GM23338 (cell line): ENCODE measurements at places on chromosomes 7 and 10.

GRCh38 chr10:6647811-6648526 is 67.9 kb upstream of the PRKCQ start:
- DNase-seq = peak; percentile 93

- no peak for DNase-seq
Measured at GRCh38 chr10:49186613-49187012, 1.6 kb downstream of the TMEM273 start.

GRCh38 chr7:113099284-113099919 is 12.8 kb upstream of the GPR85 start:
- DNase-seq = peak; percentile 79

DNA sequence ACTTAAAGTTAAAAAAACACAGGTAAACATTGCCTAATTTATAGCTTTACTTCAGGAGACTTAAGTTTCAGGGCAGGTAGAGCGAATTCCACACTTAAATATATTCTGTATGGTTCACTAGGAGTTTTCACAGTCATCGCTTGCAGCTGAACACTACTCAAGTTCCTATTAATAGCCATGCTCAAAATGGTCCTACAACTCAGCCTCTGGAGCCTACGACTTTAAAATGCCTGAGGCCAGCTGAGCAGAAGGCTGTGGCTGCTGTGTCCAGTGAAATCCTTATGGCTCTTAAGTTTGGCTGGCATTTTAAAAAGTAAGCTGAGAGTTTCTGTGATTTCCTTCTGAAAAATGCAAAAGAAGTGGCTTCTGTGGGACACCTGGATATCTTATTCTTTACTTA is 105.4 kb upstream of the GLI3 start:
- no peak for DNase-seq

DNA sequence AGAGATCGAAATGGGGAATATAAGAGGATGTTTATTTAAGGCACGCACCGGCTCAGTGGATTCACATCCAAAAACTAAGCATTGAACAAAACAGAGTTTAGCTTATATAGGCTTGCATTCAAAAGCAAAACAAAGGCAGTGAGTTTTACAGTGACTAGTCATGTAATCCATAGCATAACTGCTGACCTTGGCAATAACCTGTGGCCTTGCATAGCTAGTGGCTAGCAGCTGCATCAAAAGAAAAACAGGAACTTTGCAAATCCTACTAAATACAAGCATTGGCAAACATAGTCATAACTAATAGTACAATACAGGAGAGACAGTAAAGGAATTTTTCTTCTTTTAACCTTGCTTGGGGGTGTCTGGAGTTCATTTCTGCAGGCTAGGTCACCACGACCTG is 9.7 kb upstream of the ZNF485 start:
- no peak for DNase-seq

DNA sequence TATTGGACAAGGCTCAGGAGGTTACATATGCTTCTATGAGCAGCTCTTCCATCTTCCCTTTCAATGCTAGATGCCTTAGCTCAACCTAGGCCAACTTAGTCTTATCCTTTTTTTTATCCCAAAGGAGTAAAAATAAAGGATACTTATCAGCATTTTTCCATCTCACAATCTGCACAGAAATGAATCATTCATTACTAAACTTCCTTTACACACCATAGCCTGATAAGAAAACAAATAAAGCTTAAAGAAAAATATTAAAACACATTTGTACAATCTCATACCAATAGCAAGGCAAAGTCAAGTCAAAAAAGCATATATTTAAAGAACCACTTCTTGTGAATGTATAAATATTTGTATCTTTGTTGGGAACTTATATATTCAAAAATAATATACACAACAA is 407.4 kb downstream of the GRM8 start:
- DNase-seq = no peak

DNA sequence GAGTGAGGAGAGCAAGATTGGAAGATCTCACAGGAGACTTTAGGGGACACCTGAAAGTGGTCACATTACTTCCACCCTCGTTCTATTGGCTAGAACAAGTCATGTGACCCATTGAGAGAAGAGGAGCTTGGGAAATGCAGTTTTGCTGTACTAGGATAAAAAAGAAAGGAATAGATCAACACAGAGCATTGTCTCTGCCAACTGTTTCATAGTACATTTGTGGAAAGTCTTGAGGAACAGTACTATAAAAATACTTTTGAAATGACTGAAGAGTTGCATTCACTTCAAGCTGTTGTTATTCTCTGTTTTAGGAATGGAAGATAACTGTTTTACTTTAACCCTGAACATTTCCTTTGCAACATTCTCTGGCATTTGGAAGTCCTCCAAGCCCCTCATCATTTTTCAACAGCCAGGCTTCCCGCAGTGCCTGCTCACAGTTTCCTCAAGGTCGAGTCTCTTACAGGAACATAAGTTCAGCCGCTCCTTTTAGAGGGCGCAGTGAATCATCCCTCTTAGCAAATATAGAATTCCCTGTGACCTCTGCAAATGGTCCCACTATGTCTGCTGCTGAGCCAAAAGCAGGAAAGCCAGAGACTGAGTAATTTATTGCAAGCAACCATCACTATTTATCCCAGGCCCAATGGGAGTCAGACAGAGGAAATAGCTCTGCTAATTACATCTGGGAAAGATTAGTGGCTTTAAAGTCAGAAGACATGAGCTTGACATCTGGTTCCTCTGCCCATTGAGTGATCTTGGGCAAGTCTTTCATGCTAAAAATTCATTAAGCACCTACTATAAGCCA is 40.7 kb downstream of the MRPL32 start:
- DNase-seq = peak; percentile 6

- no peak for DNase-seq
Measured at GRCh38 chr7:127998671-127999070, 32.6 kb downstream of the LRRC4 start.

- no peak for DNase-seq
Measured at GRCh38 chr7:94237417-94237816, 157.3 kb upstream of the COL1A2 start.

DNA sequence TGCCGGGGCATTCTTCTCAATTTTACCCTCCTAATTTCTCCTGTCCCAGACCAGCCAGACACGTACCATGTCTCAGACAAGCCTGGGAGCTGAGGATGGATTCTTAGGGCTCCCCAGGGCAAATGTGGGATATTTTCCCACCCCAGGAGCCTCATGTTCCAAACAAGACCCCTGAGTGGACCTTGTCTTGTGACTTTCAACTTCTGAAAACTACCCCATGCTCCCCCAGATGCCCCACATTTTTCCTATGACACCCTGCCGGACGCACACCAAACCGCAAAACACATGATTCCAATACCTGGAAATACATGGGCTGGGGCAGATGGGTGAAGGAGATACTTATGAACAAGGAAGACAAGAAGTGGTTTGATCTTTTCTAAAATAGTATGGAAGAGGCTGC is 874 bp downstream of the GIMAP5 start:
- DNase-seq = no peak

GRCh38 chr7:97017192-97018125 is 7.2 kb downstream of the DLX5 start:
- DNase-seq = peak; percentile 12

DNA sequence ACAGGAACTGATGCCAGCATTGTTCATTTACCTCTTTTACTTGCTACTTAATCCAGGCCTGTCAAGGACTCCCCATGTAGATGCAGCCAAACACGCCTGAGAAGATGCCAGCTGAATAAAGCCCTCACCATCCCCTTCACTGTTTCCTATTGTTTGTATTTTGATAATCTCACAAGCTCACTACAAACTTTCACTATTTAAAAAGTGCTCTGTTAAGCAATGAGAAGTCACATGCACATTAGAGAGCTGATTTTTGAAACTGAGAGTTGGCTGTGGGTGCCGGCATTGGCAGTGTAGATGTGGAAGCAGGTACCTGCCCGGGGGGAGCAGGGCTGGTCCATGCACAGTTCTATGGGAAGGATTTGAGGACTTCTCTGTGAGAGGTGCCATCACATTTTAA is 169.8 kb upstream of the GRB10 start:
- no peak for DNase-seq

DNA sequence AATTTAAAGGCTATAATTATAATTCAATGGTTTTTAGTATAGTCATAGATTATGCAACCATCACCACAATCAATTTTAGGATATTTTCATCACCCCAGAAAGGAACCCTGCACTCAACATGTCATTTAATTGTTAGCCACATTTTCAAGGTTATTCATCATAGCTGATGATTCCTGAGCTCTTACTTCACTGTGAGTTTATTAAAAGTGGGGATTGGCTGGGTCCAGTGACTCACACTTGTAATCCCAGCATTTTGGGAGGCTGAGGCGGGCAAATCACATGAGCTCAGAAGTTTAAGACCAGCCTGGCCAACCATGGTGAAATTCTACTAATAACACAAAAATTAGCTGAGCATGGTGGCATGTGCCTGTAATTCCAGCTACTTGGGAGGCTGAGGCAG is 787 bp downstream of the CCL26 start:
- no peak for DNase-seq

- no peak for DNase-seq
Measured at GRCh38 chr7:157936976-157937375, 600.2 kb downstream of the DNAJB6 start.

- DNase-seq = no peak
Measured at GRCh38 chr10:60194421-60194820, 195.3 kb downstream of the ANK3 start.

- peak; percentile 41 for DNase-seq
Measured at GRCh38 chr7:132544999-132545398, 31.3 kb downstream of the PLXNA4 start.

- no peak for DNase-seq
Measured at GRCh38 chr7:157807510-157807909, 470.7 kb downstream of the DNAJB6 start.

DNA sequence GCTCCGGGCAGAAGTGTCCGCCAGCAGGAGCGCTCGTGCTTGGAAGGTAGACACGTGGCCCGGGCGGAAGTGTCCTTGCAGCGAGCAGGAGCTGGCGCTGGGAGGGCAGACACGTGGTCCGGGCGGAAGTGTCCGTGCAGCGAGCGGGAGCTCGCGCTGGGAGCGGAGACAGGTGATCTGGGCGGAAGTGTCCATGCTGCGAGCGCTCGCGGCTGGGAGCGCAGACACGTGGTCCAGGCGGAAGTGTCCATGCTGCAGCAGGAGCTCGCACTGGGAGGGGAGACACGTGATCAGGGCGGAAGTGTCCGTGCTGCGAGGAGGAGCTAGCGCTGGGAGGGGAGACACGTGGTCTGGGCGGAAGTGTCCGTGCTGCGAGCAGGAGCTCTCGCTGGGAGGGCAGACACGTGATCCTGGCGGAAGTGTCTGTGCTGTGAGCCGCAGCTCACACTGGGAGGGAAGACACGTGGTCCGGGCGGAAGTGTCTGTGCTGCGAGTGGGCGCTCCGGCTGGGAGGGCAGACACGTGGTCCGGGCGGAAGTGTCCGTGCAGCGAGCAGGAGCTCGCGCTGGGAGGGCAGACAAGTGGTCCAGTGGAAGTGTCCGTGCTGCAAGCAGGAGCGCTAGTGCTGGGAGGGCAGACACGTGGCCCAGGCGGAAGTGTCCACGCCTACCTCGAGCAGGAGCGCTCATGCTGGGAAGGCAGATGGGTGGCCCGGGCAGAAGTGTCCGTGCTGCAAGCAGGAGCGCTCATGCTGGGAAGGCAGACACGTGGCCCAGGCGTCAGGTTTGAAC is 41.1 kb upstream of the PRKAR1B start:
- no peak for DNase-seq

- peak; percentile 44 for DNase-seq
Measured at GRCh38 chr7:120190109-120190508, 82.9 kb upstream of the KCND2 start.

GRCh38 chr10:102677331-102678067 is 33.2 kb downstream of the TRIM8 start:
- no peak for DNase-seq
